ENCODE measurements at places on chromosomes 2 and 18.

- H3K27ac ChIP-seq = no peak overlapping the region
- no peak overlapping the region for H3K4me3 ChIP-seq
- peaks cover 21% of the 10 kb centered on the region for H3K36me3 ChIP-seq
- peaks cover 16% of the 10 kb centered on the region for H3K4me1 ChIP-seq
- DNase-seq = no peak
- no peaks in the 10 kb centered on the region for H3K27me3 ChIP-seq
These were observed 2.7 kb downstream of the ABHD1 start for GRCh38 chr2:27126252-27126710.

DNA sequence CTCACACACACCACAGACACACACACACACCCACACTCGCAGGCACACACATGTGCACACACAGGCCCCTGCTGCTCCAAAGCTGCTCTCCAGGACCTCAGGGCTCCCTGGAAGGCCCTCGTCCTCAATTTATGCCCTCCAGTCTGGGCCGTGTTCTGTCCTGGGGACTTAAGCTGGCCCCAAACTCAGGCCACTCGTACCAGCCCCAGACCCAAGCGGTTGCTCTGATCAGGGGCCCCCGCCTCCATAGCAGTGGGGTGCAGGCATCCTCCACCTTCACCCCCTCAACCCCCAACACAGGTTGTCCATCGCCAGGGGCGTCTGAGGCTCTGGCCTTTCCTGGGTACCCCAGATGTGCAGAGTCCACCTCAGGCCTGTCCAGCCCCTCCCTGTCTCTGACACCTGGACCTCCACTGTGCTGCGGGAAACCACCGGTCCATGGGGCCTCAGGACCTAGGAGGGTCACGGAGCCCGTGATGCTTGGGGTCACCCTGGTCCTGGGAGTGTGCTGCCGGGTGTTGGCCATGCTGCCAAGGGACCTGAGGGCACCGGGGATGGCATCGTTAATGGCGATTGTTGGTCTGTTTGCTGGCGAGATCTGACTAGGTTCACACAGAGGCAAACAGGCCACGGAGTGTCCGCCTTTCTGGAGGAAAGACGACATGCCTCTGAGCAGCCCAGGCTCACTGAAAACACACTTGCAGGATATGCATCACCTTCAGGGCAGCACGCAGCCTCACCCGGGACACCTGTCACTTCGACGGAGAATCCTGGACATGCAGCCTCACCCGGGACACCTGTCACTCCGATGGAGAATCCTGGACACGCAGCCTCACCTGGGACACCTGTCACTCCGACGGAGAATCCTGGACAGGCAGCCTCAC is 155.6 kb downstream of the NDUFA10 start:
- DNase-seq = no peak
- H3K27me3 ChIP-seq = peaks cover under 1% of the 10 kb centered on the region
- H3K4me1 ChIP-seq = no peaks in the 10 kb centered on the region
- no peak overlapping the region for H3K4me3 ChIP-seq
- no peak overlapping the region for H3K27ac ChIP-seq
- H3K36me3 ChIP-seq = no peaks in the 10 kb centered on the region

DNA sequence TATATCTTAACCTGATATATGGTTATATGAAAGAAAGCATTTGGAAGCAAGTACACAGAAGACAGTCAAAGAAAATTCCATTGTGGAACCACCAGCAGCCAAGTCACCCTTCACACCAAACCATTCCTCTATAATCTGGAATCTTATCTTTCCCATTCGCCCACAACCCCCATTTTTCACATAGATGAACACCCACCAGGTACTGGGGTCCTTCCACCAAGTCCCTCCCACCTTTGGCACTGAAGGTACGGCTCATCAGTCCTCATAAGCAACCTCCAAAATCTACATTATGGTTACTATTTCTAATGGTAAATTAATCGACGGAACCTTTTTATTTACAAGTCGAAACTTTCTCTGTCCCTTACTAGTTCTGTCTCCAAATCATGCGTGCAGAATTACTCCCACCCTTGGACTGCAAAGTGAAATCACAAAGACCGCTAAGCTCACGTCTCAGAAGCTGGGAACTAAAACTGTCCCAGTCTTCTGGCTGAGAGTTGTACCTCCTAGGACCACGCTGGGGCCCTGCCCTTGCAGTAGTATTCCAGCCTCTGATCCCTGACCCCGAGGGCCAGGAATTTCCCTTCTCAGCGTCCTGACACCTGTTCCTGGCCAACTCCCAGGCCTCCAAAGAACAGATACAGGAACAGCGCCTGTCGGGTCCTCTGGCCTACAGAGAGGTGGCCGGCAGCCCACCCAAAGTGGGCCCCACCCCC is 702 bp downstream of the OLA1 start:
- peak; percentile 45 for DNase-seq
- H3K4me1 ChIP-seq = peaks cover 3% of the 10 kb centered on the region
- H3K27ac ChIP-seq = peak overlapping the region; percentile 92
- no peaks in the 10 kb centered on the region for H3K27me3 ChIP-seq
- H3K4me3 ChIP-seq = peak overlapping the region; percentile 89

GRCh38 chr2:60484133-60484645 is 69.3 kb downstream of the BCL11A start:
- H3K27ac ChIP-seq = no peak overlapping the region
- no peak for DNase-seq
- H3K4me3 ChIP-seq = no peak overlapping the region

GRCh38 chr2:99554238-99554637 is 64.4 kb upstream of the REV1 start:
- H3K4me1 ChIP-seq = no peaks in the 10 kb centered on the region
- H3K4me3 ChIP-seq = no peak overlapping the region
- H3K36me3 ChIP-seq = peaks cover 86% of the 10 kb centered on the region

- no peaks in the 10 kb centered on the region for H3K4me1 ChIP-seq
- H3K27me3 ChIP-seq = no peaks in the 10 kb centered on the region
- no peak overlapping the region for H3K27ac ChIP-seq
These were observed 190.1 kb downstream of the TTC32 start for GRCh38 chr2:19711470-19712372.

GRCh38 chr2:234714711-234715110 is 217.8 kb upstream of the ARL4C start:
- no peaks in the 10 kb centered on the region for H3K27me3 ChIP-seq
- no peak overlapping the region for H3K27ac ChIP-seq
- no peaks in the 10 kb centered on the region for H3K36me3 ChIP-seq
- H3K4me3 ChIP-seq = no peak overlapping the region

DNA sequence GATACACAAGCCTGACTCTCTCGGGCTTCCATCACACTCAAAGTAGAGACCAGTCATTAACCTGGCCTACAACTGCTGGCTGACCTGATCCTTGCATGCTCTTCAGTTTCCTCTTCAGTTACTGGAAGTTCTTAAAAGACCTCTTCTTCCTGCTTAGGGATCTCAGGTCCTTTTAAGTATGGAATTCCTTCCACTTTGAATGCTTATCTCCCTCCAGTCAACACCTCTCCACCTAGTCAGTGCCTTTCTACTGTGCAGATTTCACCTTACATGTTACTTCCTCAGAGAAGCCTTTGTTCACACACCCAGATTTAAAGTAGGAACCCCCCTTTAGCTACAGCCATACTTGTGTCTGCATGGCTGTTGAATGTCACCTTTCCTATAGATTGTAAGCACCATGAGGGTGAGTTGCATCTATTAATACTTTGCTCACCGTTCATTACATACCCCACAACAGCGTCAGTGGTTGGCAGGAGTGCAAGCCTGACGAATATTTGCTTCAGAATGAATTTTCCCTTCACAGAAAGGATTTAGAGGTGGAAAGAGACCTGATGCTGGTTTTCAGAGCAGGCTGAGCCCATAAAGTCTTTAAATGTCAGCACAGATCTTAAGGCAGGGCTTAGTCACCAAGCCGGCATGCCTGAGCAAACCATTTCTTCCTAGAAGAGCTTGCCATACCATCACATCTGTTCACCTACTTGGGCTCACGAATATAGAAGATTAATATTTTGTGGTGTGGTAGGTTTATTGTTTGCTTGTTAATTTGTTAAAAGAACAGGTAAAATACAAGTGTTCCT is 90.1 kb downstream of the ACVR1 start:
- H3K36me3 ChIP-seq = no peaks in the 10 kb centered on the region
- no peak for DNase-seq
- H3K4me3 ChIP-seq = no peak overlapping the region
- no peaks in the 10 kb centered on the region for H3K27me3 ChIP-seq
- no peak overlapping the region for H3K27ac ChIP-seq

GRCh38 chr18:79579807-79580497 is 99.7 kb upstream of the CTDP1 start:
- no peaks in the 10 kb centered on the region for H3K27me3 ChIP-seq
- H3K4me1 ChIP-seq = peaks cover 24% of the 10 kb centered on the region
- H3K4me3 ChIP-seq = no peak overlapping the region
- H3K36me3 ChIP-seq = no peaks in the 10 kb centered on the region
- H3K27ac ChIP-seq = no peak overlapping the region

DNA sequence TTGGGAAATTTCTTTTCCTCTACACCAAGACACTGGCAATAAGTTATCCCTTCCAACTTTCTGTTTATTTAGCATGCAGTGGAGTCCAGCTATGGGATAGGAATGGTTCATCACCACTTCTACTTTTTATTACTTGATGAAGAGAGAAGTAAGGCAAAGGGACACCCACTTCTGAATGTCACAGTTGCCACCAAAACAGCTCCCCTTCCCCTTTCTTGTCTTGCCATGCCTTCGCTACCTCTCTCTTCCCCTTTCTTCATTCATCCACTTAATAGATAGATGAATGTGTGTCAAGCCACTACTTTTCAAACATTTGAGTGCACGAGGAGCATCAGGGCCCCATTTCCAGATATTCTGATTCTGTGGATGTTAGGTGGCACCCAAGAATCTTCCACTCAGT is 59.6 kb downstream of the KCTD18 start:
- no peaks in the 10 kb centered on the region for H3K4me1 ChIP-seq
- H3K27me3 ChIP-seq = no peaks in the 10 kb centered on the region
- H3K4me3 ChIP-seq = no peak overlapping the region
- H3K36me3 ChIP-seq = peaks cover 3% of the 10 kb centered on the region
- no peak overlapping the region for H3K27ac ChIP-seq
- DNase-seq = no peak

- H3K27ac ChIP-seq = no peak overlapping the region
- no peaks in the 10 kb centered on the region for H3K4me1 ChIP-seq
- no peak for DNase-seq
These were observed 129.1 kb upstream of the CAB39 start for GRCh38 chr2:230583581-230583980.

DNA sequence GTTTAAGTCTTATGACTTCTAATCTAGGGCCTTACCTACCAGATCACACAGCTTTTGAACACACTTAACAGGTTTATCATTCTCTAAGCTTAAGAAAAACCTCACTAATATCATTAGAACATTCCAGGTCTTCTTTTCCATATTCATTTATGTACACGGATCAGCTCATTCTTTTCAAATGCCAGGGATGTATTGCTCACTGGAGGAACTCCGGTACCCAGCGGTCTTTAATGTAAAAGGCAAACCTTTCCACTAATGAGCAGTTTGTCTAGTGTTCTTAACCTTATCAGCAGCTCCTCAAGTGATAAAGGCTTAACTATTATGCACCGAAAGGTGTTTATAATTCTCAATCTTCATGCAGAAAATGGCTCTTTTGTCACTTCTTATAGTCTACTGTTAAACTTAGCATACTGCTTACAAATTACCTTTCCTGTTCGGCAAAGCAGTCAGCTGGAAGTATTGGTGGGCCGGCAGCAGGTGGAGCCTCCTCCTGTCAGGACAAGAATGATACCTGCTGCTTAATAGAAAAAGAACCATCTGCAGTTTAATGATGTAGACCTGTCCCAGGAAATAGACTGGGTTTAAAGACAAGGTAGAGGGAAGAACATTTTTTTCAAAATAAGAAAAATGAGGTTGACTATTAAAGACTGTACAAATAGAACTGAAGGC is 142.7 kb downstream of the FIGN start:
- no peaks in the 10 kb centered on the region for H3K27me3 ChIP-seq
- H3K4me3 ChIP-seq = no peak overlapping the region
- H3K4me1 ChIP-seq = no peaks in the 10 kb centered on the region
- no peaks in the 10 kb centered on the region for H3K36me3 ChIP-seq
- no peak for DNase-seq
- H3K27ac ChIP-seq = no peak overlapping the region

- H3K4me3 ChIP-seq = peak overlapping the region; percentile 92
- H3K27ac ChIP-seq = peak overlapping the region; percentile 95
- DNase-seq = no peak
- H3K27me3 ChIP-seq = no peaks in the 10 kb centered on the region
- H3K4me1 ChIP-seq = peaks cover 7% of the 10 kb centered on the region
These were observed 282 bp upstream of the PUS10 start for GRCh38 chr2:61018318-61018755.

GRCh38 chr2:225207043-225207442 is 164.8 kb upstream of the DOCK10 start:
- no peaks in the 10 kb centered on the region for H3K27me3 ChIP-seq
- H3K27ac ChIP-seq = no peak overlapping the region
- H3K4me3 ChIP-seq = no peak overlapping the region

- no peaks in the 10 kb centered on the region for H3K36me3 ChIP-seq
- no peak overlapping the region for H3K27ac ChIP-seq
- no peaks in the 10 kb centered on the region for H3K27me3 ChIP-seq
- H3K4me1 ChIP-seq = peaks cover 83% of the 10 kb centered on the region
- DNase-seq = no peak
- no peak overlapping the region for H3K4me3 ChIP-seq
These were observed 2.6 kb downstream of the TRAK2 start for GRCh38 chr2:201448701-201449100.

DNA sequence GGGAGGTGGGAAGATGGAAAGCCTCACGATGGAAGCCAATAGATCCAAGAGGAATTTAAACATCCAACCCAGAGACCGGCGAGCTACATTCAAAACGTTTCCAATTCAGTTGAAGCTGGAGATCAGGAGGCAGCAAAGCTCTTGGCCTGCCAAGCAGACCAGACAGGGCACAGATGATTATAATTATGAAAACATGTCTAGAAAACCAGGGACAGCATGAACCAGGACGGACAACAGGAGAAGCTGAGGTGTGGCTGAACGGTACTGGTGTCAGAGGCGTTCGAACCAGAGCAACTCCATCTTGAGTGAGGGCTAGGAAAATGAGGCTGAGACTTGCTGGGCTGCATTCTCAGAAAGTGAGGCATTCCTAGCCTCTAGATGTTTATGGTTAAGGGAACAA is 102.2 kb upstream of the CCDC150 start:
- H3K4me1 ChIP-seq = no peaks in the 10 kb centered on the region
- no peak overlapping the region for H3K4me3 ChIP-seq
- DNase-seq = no peak
- H3K36me3 ChIP-seq = no peaks in the 10 kb centered on the region
- H3K27me3 ChIP-seq = no peaks in the 10 kb centered on the region

GRCh38 chr18:74139888-74140287 is 7.7 kb downstream of the FBXO15 start:
- H3K4me1 ChIP-seq = no peaks in the 10 kb centered on the region
- H3K36me3 ChIP-seq = no peaks in the 10 kb centered on the region
- H3K27me3 ChIP-seq = no peaks in the 10 kb centered on the region
- H3K4me3 ChIP-seq = no peak overlapping the region
- no peak for DNase-seq
- no peak overlapping the region for H3K27ac ChIP-seq

- H3K27ac ChIP-seq = peak overlapping the region; percentile 98
- H3K27me3 ChIP-seq = no peaks in the 10 kb centered on the region
- H3K36me3 ChIP-seq = no peaks in the 10 kb centered on the region
- H3K4me3 ChIP-seq = peak overlapping the region; percentile 56
- peaks cover 50% of the 10 kb centered on the region for H3K4me1 ChIP-seq
- DNase-seq = no peak
These were observed 20.6 kb downstream of the TEX44 start for GRCh38 chr2:231613331-231613662.
